ENCODE measurements at places on chromosomes 5 and 9.
A peak's percentile ranks its signal among the peaks of the same experiment; 100 is the strongest.

DNA sequence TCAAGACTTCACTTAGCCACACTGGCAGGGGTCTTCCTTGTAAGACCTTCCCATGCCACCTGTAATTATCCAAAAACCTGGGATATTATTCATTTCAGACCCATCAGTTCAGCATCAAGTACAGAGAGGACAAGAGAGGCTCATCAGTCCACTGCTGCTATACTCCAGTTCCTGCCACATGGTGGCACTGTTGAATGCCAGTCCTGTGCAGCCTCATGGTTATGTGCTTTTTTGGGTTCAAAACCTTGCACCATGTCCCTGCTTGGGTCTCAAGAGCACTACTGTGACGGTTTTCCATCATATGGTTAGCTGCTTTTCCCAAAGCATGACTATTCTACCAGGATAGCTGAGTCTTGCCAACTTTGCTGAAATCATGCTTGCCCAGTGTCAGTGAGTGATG, 8.5 kb downstream of the PTGS1 start:
- DNase-seq, result no peak

DNA sequence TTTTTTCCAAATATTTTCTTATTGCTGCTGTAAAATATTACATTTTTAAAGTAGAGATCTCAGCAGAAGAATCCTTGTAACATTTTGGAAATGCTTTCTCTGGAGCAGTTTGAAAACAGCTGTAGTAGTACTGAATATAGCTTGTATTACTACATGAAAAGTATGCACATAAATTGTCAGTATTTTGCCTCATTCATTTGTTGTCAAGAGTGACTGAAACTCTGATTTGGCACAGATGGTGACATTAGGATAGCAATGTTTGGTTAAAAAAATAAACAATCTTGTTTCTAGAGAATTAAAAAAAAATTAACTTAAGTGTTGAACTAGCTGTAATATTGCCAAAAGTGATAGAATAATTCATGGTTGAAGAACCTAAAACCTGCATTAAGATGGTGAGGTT, 90.4 kb downstream of the NNT start:
- no peak for DNase-seq

GRCh38 chr9:71626395-71626794, 141.9 kb downstream of the CEMIP2 start:
- no peak for DNase-seq

DNA sequence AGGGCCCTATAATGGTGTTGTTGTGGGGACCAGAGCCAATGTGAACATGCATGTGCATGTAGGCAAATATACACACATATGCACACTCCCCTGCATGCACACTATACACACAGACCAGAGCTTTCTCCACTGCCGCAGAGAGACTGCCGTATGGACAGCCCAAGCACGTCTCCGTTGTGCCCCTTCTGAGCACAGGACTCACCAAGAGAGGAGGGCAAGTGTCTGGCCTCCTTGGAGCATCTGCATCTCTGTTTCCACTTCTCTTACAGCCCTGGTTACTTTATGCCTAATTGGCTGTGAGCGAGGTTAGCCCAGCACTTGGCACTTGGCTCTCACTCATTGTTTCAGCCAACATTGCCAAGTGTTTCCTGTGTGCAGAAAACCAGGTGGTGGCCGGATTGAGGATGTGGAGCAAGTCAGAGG, 30.4 kb downstream of the CSF2 start:
- DNase-seq, result no peak

DNA sequence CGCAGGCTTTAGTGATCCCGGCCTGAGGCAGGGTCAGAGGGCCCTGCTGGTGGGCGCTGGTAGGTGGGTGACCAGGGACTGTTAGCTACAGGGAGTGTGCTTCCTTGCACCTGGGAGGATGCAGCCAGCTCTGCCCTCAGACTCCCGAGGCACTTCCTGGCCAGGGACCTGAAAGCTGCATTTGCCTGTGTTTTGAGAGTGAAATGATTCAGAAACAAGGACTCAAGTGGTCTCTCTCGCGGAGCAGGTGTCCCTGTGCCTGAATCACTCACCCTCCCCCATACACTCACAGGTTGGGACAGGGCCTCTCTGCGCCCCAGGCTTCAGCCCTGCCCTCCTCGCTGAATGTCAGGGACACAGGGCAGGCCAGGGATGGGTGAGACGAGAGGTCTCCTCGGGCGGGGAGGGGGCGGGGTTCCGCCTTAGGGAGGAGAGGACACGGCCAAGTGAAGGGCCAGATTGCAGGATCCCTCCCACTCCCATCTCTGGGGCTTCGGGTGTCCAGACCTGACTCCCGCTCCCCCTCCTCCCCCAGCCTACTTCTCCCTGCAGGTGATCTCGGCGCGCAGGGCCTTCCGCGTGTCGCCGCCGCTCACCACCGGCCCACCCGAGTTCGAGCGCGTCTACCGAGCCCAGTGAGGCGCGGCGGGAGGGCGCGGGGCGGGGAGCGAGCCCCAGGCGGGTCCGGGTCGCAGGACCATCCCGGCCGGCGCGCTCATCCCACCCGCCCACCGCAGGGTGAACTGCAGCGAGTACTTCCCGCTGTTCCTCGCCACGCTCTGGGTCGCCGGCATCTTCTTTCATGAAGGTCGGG, 1.5 kb downstream of the LTC4S start:
- peak; percentile 67 for DNase-seq

Measured in ELF-1 (cell line).